ENCODE measurements at places on chromosomes 16 and 17.

DNA sequence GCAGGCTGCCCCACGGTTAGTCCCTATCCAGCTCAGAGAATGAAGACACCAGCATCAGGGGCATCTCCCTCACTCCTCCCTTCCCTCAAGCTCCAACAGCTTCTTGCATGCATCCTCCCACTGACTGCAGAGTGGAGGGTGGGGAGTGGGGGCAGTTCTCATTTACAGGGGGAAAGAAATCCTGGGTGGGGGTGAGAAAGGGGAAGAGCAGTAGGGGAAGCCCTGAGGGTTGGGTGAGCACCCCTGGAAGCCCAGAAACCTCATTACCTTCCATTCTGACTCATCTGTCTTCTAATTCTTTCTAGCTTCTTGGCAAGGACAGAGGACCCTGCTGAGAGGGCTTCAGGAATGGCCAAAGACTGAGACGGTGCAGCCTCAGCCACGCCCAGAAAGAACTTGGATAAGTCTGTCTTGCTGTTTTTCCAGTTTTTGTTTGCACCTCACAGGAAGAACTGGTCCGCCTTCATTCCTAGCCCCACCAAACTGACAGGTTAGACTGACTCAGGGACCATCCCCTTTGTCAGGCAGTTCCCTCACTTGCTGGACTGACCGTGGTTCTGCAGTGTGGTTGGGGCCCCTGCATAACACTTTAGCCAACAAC lies 52.5 kb upstream of the WSB1 start:
- DNase-seq, result no peak

GRCh38 chr17:50920041-50920410 lies 53.9 kb upstream of the TOB1 start:
- no peak for DNase-seq

DNA sequence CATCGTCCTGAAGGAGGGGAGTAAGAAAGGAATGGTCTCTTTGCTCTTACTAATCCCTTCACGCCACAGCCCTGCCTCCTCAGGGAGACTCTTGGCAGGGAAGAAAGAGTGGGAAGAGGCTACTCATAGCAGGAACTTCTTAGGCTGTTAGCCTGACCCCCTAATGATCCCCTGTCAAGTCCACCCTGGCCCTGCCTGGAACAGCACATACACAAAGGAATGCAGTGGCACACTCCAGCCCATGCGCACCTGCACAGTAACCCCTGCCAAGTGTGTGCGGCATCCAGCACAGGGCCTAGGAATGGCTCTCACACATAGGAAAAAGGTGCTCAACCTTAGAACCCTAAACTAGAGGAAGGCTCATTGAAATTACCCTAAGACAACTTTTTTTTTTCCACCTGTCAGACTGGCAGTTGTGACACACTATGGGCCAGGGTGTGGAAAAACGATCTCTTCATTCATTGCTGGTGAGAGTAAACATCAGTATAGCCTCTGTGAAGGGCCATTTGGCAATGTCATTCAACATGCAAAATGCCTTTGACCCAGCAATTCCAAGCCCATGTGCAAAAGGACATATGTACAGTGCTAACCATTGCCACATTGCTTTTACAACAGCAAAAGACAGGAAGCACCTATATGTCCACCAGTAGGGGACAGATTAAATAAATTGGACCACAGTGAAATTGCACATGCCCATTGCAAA lies 50.1 kb downstream of the PIMREG start:
- no peak for DNase-seq

GRCh38 chr16:23491490-23492391 lies 18.6 kb downstream of the GGA2 start:
- no peak for DNase-seq

GRCh38 chr17:61414936-61415251 lies 15.3 kb downstream of the TBX2 start:
- DNase-seq, result no peak

- DNase-seq, result no peak
Observed at GRCh38 chr16:67718668-67719047, 458 bp downstream of the GFOD2 start.

DNA sequence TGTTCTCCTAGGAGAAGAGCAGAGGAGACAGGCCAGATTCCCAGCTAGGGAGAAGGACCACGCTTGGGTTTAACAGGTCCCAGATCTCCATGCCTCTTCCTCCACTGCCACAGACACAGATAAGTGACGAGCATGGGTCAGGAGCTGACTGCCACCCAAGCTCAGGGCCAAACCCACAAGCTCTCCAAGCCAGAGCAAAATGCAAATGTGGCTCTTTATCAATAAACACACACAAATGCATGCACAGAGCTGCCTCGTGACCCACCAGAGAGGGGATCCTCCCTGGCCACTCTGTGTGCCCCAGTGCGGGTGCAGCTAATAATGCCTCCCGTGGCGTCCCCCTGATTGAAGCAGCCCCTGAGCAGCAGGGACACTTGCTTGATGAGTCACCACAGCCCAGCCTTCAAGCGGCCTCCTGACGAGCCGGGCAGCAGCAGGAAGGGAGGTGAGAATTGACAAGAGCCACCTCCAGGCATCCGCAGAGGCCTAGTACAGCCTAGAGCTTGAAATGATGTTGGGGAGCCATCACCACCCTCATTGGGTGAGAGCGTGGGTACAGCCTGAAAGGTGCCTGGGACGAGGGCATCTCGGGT lies 143.9 kb downstream of the CCDC182 start:
- no peak for DNase-seq

DNA sequence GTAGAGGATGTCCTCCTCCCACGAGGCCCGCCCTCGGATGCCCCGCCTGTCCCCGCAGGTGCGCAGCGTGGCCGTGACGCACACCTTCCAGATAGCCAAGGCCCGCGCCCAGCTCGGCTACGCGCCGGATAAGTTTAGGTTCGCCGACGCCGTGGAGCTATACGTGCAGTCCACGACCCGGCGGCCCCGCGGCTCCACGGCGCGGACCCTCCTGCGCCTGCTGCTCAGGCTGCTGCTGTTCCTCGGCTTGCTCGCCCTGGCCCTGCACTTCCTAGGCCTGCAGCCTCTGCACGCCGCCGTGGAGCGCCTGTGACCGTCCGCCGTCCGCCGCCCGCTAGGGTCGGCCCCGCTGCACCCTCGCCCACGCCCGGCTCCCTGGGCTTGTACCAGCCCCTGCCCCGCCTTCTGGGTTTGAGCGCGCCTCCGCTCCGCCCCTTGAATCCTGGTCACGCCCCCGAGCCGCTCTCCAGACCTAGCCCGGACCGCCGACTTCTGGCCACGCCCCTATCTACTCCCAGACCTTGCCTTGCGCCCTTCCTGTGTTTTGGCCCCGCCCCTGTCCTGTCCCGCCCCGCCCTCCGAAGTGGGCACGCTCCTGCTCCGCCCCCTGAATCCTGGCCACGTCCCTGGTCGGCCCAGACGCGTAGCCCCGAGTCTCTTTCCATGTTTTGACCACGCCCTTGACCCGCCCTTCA lies 15.8 kb upstream of the EEF2K start:
- peak; percentile 90 for DNase-seq

- no peak for DNase-seq
Observed at GRCh38 chr16:24235806-24236205, 20.3 kb upstream of the CACNG3 start.

GRCh38 chr17:1179112-1179817 lies 516 bp downstream of the ABR start:
- no peak for DNase-seq

DNA sequence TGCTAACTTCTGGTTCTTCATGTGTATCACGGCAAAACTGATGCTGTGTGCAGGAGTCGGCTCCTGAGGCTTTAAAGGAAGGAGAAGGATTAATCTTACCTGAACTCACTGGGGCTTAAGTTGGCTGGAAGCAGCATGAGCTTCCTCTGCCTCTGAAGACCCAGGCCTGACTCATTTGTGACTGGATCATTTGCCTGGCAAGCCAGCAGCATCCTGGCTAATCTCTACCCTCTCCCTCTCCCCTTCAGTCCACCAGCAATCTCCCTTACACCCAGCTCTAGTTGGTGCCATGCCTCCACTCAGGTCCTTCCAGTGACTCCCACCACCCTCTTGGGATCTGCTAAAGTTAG lies 150.3 kb downstream of the IRX3 start:
- DNase-seq, result no peak

DNA sequence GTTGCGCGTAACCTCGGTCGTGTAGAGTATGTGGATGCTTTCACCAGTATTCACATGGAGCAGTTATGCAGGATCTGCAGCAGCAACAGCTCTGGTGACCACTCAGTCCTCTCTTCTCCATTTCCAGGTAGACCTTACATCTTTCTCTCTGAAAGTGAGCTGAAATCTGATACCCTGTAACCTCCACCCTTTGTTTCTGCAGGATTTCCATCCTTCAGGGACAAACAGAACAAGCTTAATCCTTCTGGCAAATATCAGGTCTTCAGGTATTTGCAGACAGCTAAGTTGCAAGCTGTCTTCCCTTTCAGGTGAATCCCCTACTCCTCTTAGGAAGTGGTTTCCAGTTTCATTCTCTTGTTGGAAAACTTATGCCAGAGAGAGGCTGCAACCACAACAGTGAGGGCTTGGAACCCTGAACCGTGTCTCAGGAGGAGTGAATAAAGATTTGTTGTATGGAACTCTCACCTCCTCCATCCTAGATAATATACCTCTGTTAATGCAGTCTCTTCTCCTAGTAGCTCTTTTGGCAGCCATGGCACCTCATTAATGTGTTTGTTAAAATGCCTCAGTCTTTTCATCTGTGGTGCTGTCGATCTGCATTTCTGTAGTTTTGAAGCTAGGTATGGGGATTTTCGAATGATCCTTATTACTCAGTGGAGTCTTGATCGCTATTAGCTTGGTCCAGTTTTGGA lies 172.5 kb downstream of the PRKCA start:
- no peak for DNase-seq

GRCh38 chr17:4001048-4001590 lies 36.9 kb upstream of the ATP2A3 start:
- no peak for DNase-seq

GRCh38 chr16:12703935-12704334 lies 99.8 kb downstream of the CPPED1 start:
- no peak for DNase-seq

DNA sequence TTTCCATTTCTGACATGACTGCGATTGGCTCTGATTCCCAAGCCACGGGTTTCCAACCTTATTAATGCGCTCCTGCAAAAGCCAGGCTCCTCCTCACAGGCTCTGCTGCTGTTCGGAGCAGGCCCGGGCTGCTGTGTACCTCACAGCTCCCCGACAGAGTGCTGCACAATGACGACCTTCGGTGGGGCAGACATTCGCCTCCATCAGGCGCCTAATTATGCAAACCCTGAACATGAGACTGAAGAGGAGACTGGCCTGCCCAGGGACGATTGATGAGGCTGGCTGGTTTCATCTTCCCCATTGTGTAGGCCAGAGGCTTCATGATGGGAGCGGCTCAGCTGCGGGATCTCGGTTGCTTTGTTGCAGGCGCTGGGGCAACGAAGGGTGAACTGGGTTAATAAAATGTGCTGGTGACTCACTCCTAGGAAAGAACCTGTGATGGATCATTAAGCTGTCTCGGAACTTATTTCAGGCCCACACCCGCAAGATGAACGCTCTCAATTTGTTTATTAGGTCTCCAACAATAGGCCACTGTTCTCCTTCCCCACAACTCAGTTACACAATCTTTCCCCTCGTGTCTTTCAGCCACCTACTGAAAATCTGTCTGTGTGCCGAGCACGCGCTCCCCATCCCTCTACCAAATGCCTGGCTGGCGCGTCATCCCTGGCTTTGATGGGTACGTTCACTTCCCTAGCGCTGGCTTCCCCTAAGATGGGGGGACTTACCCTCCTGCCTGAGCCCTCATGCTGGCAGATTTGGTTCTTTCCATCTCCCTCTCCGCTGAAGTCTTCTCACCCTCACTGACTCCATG lies 27.2 kb upstream of the TOB1 start:
- no peak for DNase-seq

DNA sequence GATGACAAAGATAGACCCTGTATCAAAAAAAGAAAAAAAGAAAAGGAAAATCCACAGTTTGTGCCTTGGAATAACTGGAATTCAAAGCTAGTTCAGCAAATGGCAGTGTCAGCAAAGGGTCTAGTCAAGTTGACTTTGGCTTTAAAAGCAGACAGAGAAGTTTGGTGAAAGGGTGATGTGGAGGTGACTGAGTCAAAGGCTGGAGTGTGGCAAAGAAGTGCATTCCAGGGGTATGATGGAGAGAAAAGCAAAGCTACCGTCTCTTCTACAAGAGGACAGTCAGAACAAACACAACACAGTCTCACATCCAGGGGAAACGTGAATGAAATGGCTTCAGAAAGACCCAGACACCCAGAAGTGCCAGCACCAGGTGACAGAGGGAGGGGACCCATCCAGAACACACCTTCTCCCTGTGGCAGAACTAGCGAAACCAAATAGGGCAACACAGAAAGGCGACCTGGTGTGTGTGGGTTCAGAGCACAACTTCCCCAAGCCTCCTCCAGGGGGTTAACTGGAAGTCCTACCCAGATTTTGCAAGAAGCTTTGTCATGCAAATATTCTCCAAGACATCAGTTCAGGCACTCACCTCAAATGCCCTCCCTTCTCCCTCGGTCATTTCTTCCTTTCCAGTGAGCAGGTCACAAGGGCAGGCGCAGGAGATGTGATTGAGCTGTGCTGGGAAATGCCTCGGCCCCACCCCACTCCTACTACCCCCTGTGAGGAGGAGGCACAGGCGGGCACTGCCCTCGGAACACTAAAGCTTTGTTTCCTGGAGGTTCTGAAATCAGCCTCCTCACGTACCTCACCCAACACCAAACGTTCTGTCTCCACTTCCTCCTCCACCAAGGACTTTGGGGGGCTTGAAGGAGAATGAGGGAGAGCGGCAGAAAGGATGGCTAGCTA lies 481.9 kb downstream of the SOX9 start:
- DNase-seq, result no peak

- no peak for DNase-seq
Observed at GRCh38 chr17:50568659-50569058, 8.1 kb downstream of the CACNA1G start.

- no peak for DNase-seq
Observed at GRCh38 chr16:20918486-20919239, 18.1 kb downstream of the LYRM1 start.

DNA sequence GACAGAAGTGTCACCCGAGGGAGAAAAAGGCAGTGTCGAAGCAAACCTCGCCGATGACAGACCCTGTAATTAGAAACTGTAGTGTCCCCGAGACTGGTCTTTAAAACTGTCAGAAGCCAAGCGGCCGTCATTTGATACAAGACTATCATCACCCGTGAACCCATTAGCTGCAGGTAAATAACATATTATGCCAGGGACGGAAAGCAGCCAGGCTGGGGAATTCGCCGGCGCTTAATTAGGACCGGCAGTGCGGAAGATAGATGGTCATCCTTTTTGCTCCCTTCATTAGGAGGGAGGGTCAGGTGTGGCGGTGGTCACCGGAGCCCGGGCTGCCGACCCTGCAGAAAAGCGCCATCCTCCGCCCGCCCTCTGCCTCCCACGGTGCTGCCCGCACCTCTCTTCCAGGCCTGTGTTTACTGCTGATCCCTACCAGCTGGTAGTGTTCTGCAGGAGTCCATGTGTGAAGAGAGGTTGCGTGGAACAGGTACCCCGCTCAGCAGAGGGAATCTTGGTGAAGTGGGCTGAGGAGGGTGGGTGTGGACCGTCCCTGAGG lies 109.4 kb upstream of the GSE1 start:
- no peak for DNase-seq

- DNase-seq, result no peak
Observed at GRCh38 chr17:45138911-45139532, 3.5 kb downstream of the ACBD4 start.

All from stimulated activated CD8-positive, alpha-beta memory T cell treated with anti-CD3 and anti-CD28 coated beads, Interleukin-12 subunit alpha, Interleukin-12 subunit beta, amount 100 ng/mL, for 1 hour (primary cell).